K562 (cell line): ENCODE measurements at places on chromosomes 2 and 18. TPM values are rescaled to one million over a fixed set of nuclear protein-coding genes. Genes with fewer than 3 reads are reported as not detected.

GRCh38 chr2:219844401-219845091, 217.1 kb downstream of the SLC4A3 start:
- no peaks in the 10 kb centered on the region for H3K27me3 ChIP-seq
- H3K4me1 ChIP-seq = no peaks in the 10 kb centered on the region
- H3K4me3 ChIP-seq = no peak overlapping the region
- H3K36me3 ChIP-seq = no peaks in the 10 kb centered on the region
- H3K27ac ChIP-seq = no peak overlapping the region

DNA sequence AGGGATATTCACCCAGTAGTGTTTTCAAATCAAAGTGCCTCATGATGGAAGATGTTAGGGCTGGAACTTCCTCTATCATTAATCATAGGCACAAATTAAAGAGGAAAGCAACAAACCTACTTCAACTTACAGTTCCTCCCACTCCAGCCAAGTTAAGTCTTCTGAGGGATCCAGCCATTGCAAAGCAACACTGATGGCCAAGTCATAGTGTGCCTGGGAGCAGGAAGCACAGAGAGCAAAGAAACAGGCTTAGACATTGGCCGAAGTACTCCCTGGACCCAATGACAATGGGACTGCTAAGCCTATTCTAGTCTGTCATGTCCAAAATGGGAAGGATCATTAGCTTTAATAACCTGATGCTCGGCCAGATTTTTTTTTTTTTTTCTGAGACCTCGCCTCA, 7.0 kb downstream of the C2orf80 start:
- no peaks in the 10 kb centered on the region for H3K36me3 ChIP-seq
- H3K27ac ChIP-seq = no peak overlapping the region
- H3K4me1 ChIP-seq = no peaks in the 10 kb centered on the region
- DNase-seq = no peak
- no peaks in the 10 kb centered on the region for H3K27me3 ChIP-seq

- no peaks in the 10 kb centered on the region for H3K36me3 ChIP-seq
- H3K27ac ChIP-seq = no peak overlapping the region
- no peak for DNase-seq
- H3K4me3 ChIP-seq = no peak overlapping the region
- H3K27me3 ChIP-seq = no peaks in the 10 kb centered on the region
- no peaks in the 10 kb centered on the region; the same call in 1 of the 3 replicates for H3K4me1 ChIP-seq
Measured at GRCh38 chr2:114156366-114157056, 266.6 kb downstream of the ACTR3 start.

DNA sequence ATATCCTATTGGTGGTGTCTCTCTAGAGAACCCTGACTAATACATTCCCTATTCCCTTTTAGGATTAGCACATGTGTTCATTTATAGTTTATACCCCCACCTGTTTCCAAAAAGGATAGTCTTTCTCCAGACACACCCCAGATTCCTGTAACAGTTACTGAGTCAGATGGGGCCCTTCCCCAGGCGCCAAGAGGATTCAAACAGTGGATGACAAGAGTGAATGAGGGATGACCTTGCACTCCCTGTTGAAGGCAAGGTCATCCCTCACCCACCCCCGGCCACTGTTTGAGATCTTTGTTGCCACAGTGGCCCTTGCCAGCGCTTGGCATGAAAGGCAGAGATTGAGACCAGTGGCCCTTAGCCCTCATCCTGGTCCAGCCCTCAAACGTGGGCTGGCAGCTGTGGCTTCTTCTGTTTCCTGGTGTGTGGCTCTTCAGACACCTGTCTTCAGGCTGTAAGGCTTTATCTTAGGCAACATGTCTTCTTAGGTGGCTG, 15.3 kb upstream of the REEP1 start:
- peaks cover under 1% of the 10 kb centered on the region; the same call in 2 of the 3 replicates for H3K27me3 ChIP-seq
- H3K27ac ChIP-seq = no peak overlapping the region
- no peaks in the 10 kb centered on the region for H3K4me1 ChIP-seq

- no peaks in the 10 kb centered on the region for H3K27me3 ChIP-seq
- no peak for DNase-seq
- H3K4me3 ChIP-seq = no peak overlapping the region
- no peaks in the 10 kb centered on the region for H3K36me3 ChIP-seq
Measured at GRCh38 chr2:85868822-85869221, 20.0 kb downstream of the ST3GAL5 start.

GRCh38 chr2:128834207-128834879, 515.7 kb upstream of the HS6ST1 start:
- no peaks in the 10 kb centered on the region for H3K4me1 ChIP-seq
- no peak overlapping the region for H3K4me3 ChIP-seq
- H3K36me3 ChIP-seq = no peaks in the 10 kb centered on the region
- H3K27me3 ChIP-seq = peaks cover 6% of the 10 kb centered on the region
- H3K27ac ChIP-seq = no peak overlapping the region

DNA sequence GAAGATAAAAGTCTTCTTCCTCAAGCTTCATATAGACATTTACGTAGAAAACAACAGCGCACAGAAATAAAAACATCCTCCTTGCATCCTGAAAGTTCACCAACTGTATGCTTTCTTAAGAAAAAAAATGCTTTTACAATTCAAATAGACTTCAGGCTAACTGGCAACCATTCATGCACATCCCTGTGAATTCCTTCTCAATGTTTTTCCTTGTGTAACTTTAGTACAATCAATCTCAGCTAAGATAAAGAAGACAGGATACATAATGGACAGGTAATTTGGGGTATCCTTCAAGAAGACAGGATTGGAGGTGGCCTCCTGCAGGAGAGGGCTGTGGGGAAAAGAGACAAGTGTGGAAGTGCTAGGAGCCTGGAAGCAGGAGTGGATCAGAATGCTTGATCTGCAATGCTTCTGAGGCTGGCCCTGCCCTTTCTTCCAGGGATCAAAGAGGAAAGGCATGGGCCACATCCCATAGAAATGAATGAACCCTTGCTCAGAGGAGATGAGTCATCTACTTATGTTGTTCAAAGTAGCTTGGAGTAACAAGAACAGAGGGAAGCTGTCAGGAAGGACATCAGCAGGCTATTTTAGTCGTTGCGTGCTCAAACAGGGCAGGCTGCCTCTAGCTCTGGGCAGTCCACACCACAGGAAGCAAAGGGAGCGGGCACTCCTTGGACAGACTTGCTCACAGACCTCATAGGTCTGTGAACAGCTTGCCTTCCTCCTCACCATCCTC, 126.6 kb downstream of the TMEM131 start:
- H3K27me3 ChIP-seq = no peaks in the 10 kb centered on the region
- H3K4me3 ChIP-seq = no peak overlapping the region
- peaks cover 10% of the 10 kb centered on the region for H3K4me1 ChIP-seq
- no peaks in the 10 kb centered on the region; the same call in 2 of the 3 replicates for H3K36me3 ChIP-seq

- H3K4me1 ChIP-seq = no peaks in the 10 kb centered on the region
- DNase-seq = peak; percentile 8
- H3K27ac ChIP-seq = no peak overlapping the region
- no peaks in the 10 kb centered on the region for H3K36me3 ChIP-seq
- H3K4me3 ChIP-seq = no peak overlapping the region
Measured at GRCh38 chr2:59276033-59276432, 1034.9 kb upstream of the FANCL start.

GRCh38 chr2:152376968-152377367, 42.0 kb downstream of the FMNL2 start:
- no peak overlapping the region for H3K4me3 ChIP-seq
- no peak overlapping the region for H3K27ac ChIP-seq
- H3K36me3 ChIP-seq = no peaks in the 10 kb centered on the region
- H3K27me3 ChIP-seq = no peaks in the 10 kb centered on the region

GRCh38 chr2:214103276-214104001, 307.4 kb upstream of the VWC2L start:
- H3K27ac ChIP-seq = no peak overlapping the region
- no peak overlapping the region for H3K4me3 ChIP-seq
- H3K36me3 ChIP-seq = no peaks in the 10 kb centered on the region
- no peaks in the 10 kb centered on the region for H3K4me1 ChIP-seq
- no peak for DNase-seq

DNA sequence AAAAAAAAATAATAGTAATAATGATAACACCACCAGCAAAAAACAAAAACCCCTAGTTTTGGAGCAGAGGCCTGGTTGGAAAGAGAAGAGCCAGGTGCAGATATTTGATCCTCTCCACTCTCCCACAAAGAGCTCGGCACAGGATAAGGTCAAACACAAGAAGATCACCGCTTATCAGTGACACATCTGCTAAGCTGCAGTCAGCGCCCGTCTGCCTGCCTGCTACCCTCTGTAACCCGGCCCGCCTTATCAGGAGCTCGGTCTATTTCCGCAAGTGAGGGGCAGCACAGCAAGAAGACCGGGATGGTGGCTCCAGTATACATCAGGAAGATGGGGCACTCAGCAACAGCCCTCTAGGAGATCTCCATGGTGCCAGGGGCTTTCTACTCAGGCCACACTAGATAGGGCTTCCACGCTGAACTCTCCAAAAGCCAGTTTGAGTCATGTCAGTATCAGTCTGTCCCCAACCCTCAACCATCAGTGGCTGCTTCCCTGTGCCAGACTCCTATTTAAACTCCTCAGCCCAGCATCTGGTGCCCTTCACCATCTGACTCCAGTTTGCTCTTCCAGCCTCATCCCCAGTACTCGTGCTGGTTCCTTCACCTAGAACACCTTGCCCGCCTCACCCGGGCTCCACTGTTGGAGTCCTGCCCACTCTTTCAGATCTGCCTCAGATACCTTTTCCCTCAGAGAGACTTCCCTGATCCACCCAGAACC, 67.3 kb upstream of the PPP1CB start:
- H3K27me3 ChIP-seq = no peaks in the 10 kb centered on the region
- H3K36me3 ChIP-seq = no peaks in the 10 kb centered on the region
- peak overlapping the region; percentile 53; the same call in 1 of the 3 replicates for H3K27ac ChIP-seq
- H3K4me1 ChIP-seq = peaks cover 23% of the 10 kb centered on the region
- H3K4me3 ChIP-seq = no peak overlapping the region

- H3K36me3 ChIP-seq = no peaks in the 10 kb centered on the region
- DNase-seq = no peak
- no peaks in the 10 kb centered on the region for H3K27me3 ChIP-seq
- H3K4me3 ChIP-seq = no peak overlapping the region
Measured at GRCh38 chr2:28063492-28063962, 173.0 kb downstream of the BABAM2 start.

DNA sequence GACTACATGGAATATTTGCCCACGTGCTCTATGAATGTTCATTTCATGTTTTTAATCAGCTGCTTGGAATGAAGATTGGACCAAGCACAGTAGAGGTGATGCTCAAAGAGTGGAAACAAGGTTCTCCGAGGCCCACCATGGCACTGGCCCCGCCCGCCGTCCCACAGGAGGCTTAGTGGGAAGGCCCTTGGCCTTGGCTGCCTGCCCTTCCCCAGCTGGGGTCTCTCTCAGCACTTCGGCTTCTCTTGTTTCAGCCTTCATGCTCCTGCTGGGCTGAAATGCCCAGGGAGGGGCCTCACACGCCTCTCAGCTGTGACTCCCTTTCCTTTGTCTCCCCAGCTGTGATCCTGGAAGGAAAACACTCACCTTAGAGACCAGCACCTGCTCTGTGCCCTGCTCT, 833.2 kb downstream of the GALR1 start:
- H3K4me3 ChIP-seq = no peak overlapping the region
- no peaks in the 10 kb centered on the region for H3K36me3 ChIP-seq
- H3K4me1 ChIP-seq = no peaks in the 10 kb centered on the region
- DNase-seq = no peak

TGFA gene
- not detected in 2 replicates for total RNA-seq

OTOS gene
- not detected in 2 replicates for total RNA-seq

UPP2 gene
- not detected in 2 replicates for total RNA-seq

LCT gene
- total RNA-seq = 0.04 TPM in 1 of 2 replicates, not detected in the other

UGT1A6 gene
- total RNA-seq = 0.09 TPM in 1 of 2 replicates, not detected in the other

DPP10 gene
- not detected in 2 replicates for total RNA-seq

CCDC74B gene
- 1.0 and 1.4 TPM in 2 replicates for total RNA-seq
